ENCODE measurements at places on chromosomes 7 and 10. TPM values are rescaled to one million over a fixed set of nuclear protein-coding genes. Genes with fewer than 3 reads are reported as not detected.

PPP1R3A gene
- total RNA-seq, result not detected

TUBAL3 gene
- total RNA-seq, result not detected

CRTAC1 gene
- total RNA-seq, result not detected

SGCE gene
- total RNA-seq, result 3.2 TPM

CAMK2B gene
- total RNA-seq, result not detected

PLPP4 gene
- not detected for total RNA-seq

LRRTM3 gene
- total RNA-seq, result not detected

SDK1 gene
- total RNA-seq, result 0.05 TPM

SPDYE6 gene
- not detected for total RNA-seq

TMEM273 gene
- 44.9 TPM for total RNA-seq

Measured in activated CD8-positive, alpha-beta memory T cell treated with anti-CD3 and anti-CD28 coated beads, Interleukin-2, amount 10 ng/mL, durations not matched to agents 7 days and 5 days (primary cell).